ENCODE measurements at places on chromosomes 16 and 17.

DNA sequence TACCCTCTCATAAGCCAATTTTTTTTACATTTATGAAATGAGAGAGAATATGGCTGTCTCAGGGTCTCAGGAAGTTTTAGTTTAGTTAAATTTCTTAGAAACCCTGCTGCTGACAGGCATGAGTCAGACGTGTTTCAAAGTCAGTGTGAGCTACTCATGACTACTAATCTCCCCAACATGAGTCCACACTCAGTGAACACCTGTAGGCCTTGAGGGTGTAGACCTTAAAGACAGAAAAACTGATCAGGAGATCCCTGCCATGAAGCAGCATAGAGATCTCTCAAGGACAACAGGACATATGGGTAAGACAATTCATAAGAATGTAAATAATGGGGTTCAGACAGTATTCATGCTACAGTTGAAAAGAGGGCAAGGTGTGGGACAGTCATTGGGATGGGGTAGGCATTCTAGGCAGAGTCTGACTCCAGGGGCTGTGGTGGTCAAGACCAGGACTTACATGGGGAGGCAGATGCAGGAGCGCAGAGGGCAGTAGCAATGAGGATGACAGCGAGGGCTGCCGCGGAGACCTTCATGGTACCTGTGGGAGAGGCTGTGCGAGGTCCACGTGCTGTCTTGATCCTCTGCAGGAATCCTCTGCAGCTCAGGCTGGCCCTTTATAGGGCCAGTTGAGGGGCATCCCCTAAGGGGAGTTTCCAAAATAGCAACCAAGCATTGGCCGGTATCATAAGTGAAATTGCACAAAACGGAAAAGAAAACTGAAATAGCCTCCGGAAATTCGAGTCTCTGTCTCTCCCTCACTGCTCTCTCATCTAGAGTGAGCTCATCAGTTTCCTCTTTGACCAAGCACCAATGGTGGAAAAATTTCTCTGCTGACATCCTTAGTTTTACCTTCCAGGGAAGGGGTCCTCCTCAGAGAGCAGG lies at the start of gene CCL5:
CCL5 (minus strand) TSS at position 588 of the 882 bp plus-strand sequence.
- DNase-seq = no peak

GRCh38 chr17:29155966-29156338 lies 24.2 kb downstream of the MYO18A start:
- DNase-seq = peak; percentile 74

- DNase-seq = no peak
Observed at GRCh38 chr17:20944014-20944865, 98.6 kb downstream of the USP22 start.

DNA sequence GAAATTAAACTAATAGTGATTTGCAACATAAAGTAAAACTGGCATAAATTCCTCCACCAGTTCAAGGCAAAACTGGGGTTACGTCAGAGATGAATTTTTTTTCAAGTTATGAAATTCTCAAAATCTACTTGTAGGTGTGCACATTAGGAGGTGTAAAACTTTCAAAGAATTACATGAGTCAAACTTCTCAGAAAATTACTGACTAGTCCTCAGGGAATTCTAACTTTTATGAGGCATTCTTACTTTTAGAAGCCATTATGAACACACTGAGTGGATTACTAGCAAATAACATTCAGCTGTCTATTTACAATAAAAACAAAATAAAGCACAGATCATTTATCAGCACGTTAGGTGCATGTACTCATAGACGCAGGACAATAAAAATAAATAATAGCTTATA lies 348.7 kb downstream of the CDH11 start:
- no peak for DNase-seq

- DNase-seq = peak; percentile 28
Observed at GRCh38 chr17:73956595-73957465, 246.6 kb upstream of the RPL38 start.

DNA sequence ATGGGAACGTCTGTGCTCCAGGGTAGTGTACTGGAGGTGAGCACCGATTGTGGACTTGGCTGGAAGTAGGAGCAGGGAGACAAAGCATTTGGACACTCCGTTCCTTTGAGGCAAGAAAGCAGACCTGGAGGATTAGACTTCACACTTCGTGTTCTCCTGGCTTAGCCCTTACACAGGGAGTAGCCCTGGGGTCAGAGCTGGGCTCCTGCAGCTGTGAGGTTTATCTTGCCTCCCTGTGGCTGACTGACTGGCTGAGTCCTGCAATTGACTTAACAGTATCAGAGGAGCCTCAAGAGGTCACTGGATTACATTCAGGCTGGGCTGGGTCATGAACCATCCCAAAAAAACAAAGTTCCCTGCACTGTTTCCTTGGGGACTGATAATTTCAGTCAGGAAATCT lies 37.1 kb downstream of the MPRIP start:
- DNase-seq = no peak

GRCh38 chr17:52025236-52025635 lies 133.3 kb downstream of the CA10 start:
- peak; percentile 70 for DNase-seq

GRCh38 chr16:55285586-55285985 lies 38.4 kb upstream of the IRX6 start:
- DNase-seq = no peak

GRCh38 chr16:56601325-56601724 lies 7.1 kb upstream of the MT2A start:
- DNase-seq = no peak

- no peak for DNase-seq
Observed at GRCh38 chr16:84477661-84478060, 26.8 kb downstream of the MEAK7 start.

GRCh38 chr16:29644338-29644857 lies 18.6 kb upstream of the SPN start:
- DNase-seq = no peak
